ENCODE measurements at places on chromosomes 6 and 20. TPM values are rescaled to one million over a fixed set of nuclear protein-coding genes. Genes with fewer than 3 reads are reported as not detected.

The OR12D1 gene
- total RNA-seq = not detected

The OXT gene
- not detected for total RNA-seq

The SLA2 gene
- total RNA-seq = not detected

The PRR18 gene
- not detected for total RNA-seq

The FAM83D gene
- total RNA-seq = 57.5 TPM

The RAB22A gene
- total RNA-seq = 10.1 TPM

The RIMS4 gene
- 1.4 TPM for total RNA-seq

The SLC17A9 gene
- total RNA-seq = 0.02 TPM

The GPR63 gene
- 0.64 TPM for total RNA-seq

The DNMT3B gene
- 4.2 TPM for total RNA-seq

The LY6G6F gene
- not detected for total RNA-seq

The GRM1 gene
- 0.07 TPM for total RNA-seq

The ZBP1 gene
- not detected for total RNA-seq

The LY86 gene
- not detected for total RNA-seq

The CPNE1 gene
- 226 TPM for total RNA-seq

The TRERF1 gene
- 5.3 TPM for total RNA-seq

The B3GAT2 gene
- total RNA-seq = 0.02 TPM

The QRSL1 gene
- 7.3 TPM for total RNA-seq

The CEBPB gene
- total RNA-seq = 105 TPM

The TSPO2 gene
- not detected for total RNA-seq

The C6orf15 gene
- not detected for total RNA-seq

The ARMH2 gene
- total RNA-seq = not detected

The ZNF311 gene
- total RNA-seq = 0.14 TPM

The FLRT3 gene
- 1.8 TPM for total RNA-seq

The CST7 gene
- total RNA-seq = not detected

The MUC22 gene
- not detected for total RNA-seq

The HTR1E gene
- not detected for total RNA-seq

The KDM1B gene
- total RNA-seq = 7.8 TPM

The SOX12 gene
- 30.7 TPM for total RNA-seq

The TRMT6 gene
- 35.7 TPM for total RNA-seq

The MAFB gene
- 0.05 TPM for total RNA-seq

The CCDC170 gene
- 0.14 TPM for total RNA-seq

The MYO6 gene
- total RNA-seq = 6.8 TPM

The C6orf132 gene
- total RNA-seq = 1.3 TPM

The TBC1D20 gene
- 30.9 TPM for total RNA-seq

The WFDC10B gene
- not detected for total RNA-seq

The UFL1 gene
- total RNA-seq = 8.1 TPM

The SCRT2 gene
- not detected for total RNA-seq

The GJA1 gene
- 50.3 TPM for total RNA-seq

The BPIFB1 gene
- not detected for total RNA-seq

The TTLL9 gene
- total RNA-seq = 0.14 TPM

The DUSP22 gene
- total RNA-seq = 13.7 TPM

The SNRNP48 gene
- 9.1 TPM for total RNA-seq

The OARD1 gene
- total RNA-seq = 21.3 TPM

The ZSCAN23 gene
- not detected for total RNA-seq

The XKR7 gene
- not detected for total RNA-seq
